ENCODE measurements at places on chromosomes 3 and 15.

GRCh38 chr15:74788683-74789151 lies 6.8 kb downstream of the CSK start:
- peak; percentile 59 for DNase-seq

DNA sequence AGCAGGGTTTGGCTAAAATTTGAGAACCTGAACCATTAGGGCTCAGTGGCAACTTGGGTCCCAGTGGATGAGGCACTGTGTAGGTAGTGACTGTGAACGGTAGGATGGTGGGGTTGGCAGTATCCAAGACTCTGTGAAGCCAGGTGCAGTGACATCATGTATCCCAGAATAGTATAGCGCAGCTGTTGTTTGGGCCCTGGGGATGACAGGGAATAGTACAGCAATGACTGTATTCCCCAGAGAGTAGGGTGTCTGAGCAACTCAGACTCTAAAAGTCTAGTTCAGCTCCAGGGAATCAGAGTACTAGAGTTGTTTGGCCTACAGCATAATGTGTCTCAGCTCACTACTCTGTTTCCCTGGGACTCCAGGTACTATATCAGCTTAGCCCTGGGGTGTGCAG lies 20.7 kb upstream of the PPP2R3A start:
- DNase-seq, result no peak

- no peak for DNase-seq
Observed at GRCh38 chr3:52037291-52037690, 19.1 kb downstream of the DUSP7 start.

- no peak for DNase-seq
Observed at GRCh38 chr15:68599560-68600071, 20.8 kb downstream of the CORO2B start.

GRCh38 chr3:128910006-128910405 lies 30.6 kb downstream of the ACAD9 start:
- no peak for DNase-seq

GRCh38 chr3:47542471-47543173 lies 29.1 kb upstream of the ELP6 start:
- no peak for DNase-seq

DNA sequence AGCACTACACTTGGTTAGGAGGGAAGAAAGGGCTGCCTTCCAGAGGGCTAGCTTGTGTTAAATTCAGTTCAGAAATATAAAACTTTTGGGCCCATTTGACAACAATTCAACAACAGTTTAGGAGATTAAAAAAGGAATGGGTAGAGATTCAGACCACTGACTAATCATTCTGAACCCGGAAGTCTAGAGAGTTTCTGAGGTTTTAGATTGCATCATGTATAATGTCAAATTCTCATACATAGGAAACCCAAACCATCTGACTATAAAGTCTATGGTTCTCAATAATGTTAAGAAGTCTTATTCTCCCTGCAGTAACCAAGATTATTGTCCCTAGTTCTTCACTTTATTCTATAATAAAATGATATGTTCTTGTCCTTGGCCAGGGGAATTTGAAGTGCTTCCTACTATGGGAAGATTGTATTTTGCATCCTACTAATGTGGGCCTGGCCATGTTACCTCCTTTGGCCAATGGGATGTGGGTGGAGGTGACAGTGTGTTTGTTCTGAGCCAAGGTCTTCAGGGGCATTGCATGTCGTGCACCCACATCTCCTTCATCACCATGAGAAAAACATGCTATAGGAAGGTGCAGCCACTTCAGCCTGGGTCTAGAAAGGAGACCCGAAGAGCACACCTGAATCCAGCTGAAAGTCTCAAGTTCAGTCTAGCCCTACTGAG lies 66.4 kb upstream of the CCNL1 start:
- no peak for DNase-seq

DNA sequence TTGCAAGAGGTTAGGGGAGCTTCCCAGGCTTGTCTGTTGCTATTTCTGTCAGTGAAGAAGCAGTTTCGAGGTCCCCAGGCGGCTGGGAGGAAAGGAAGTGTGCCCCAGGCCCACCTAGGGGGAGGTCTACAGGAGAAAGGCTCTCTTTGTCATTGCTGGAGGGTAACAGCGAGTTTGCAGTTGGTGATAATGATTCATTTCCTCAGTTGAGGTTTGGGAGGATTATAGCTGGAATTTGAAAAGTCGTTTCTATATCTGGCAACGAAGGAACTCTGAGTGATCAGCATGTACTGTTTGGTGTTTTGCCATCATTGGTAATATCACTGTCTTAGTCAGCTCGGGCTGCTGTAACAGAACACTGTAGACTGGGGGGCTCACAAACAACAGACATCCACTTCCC lies 65.5 kb upstream of the UBE3A start:
- DNase-seq, result no peak
